Mesenchymal stem cell (in vitro differentiated cells and primary cell): ENCODE measurements at places on chromosomes 6 and 20.

GRCh38 chr6:35790683-35791082 is 6.4 kb downstream of the CLPS start:
- DNase-seq: no peak

- no peak for DNase-seq
These were observed 8.2 kb upstream of the BCAS4 start for GRCh38 chr20:50786703-50787102.

GRCh38 chr20:63552481-63553249 is 1.3 kb upstream of the FNDC11 start:
- DNase-seq: no peak

- no peak for DNase-seq
These were observed 67.6 kb upstream of the TMEM200A start for GRCh38 chr6:130298258-130298657.

- no peak for DNase-seq
These were observed 18.8 kb downstream of the DNMT3B start for GRCh38 chr20:32780749-32781655.

- DNase-seq: peak; percentile 93
These were observed 3.9 kb downstream of the SDC4 start for GRCh38 chr20:45344168-45344860.

DNA sequence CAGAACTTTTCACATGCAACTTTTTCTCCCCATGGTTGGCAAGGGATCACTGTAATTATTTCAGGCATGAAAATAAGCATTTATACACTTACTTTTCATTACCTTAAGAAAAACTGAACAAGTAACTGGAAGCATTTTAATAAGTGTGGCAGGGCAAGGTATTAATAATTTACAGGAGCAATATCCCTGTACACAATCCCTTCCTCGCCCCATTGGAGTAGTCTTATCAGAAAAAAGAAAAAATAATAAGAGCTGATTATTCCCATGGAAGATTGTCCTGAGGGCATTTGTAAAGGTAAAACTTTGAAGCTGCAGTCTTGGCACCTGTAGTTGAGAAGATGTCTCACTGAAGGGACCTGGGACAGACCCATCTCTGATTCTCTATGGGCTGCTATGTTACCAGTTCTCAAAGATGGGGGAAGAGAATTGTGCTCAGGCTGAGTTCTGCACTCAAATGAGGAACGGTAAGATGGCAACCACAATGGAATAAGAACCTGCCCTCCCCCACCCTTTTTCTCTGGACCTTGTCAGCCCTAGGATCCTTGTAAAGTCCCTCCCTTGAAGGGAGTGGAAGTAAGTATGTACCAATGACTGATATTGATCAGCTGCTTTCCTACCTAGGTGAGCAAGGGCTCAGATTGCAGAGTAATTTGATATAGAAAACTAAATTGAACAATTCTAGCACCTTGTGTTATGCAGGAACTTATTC is 70.0 kb upstream of the AHI1 start:
- DNase-seq: no peak

- no peak for DNase-seq
These were observed 138.7 kb upstream of the BACH2 start for GRCh38 chr6:90435207-90435899.

GRCh38 chr20:44099832-44100231 is 87.2 kb downstream of the JPH2 start:
- no peak for DNase-seq

DNA sequence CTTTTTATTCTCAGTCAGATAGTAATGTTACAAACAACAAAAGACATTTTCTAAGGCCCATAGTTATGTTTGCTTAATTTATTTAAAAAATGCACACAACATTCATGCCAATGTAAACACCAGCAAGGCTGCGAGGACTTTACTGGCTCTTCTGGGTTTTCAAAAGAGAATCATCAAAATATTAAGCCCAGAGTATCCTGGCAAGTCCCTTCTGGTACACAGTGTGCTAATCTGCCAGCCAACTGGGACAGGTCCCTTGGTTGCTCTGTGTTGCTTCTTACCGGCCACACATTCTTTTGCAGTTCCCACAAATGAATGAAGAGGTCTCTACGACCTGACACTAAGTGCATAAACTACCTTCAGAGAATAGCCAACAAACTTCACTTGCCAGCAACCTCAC is 42.6 kb upstream of the SPDEF start:
- no peak for DNase-seq

- DNase-seq: no peak
These were observed 397.6 kb downstream of the RNF144B start for GRCh38 chr6:18784794-18785193.

DNA sequence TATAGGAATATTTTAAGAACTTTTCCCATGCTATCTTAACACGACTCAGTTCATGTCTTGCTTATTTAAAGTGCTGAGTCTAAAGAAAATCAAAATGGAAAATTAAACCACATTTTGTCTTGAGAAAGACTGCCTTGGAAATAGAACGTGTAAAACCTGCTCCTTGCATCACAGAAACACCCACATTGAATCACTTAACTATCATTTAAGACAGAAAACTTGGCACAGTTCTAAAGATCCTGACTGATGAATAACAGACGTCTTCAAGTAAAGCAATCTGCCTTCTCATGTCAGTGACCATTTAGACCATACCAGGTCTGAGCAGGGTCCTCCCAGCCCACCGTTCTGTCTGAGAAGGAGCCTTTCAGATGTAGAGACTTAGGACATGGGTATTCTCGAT is 7.4 kb downstream of the PERP start:
- DNase-seq: no peak

GRCh38 chr20:61874421-61875068 is 191.1 kb downstream of the TAF4 start:
- DNase-seq: peak; percentile 17

GRCh38 chr6:747028-747427 is 54.1 kb upstream of the EXOC2 start:
- DNase-seq: peak; percentile 39

GRCh38 chr6:3518356-3519190 is 61.7 kb upstream of the SLC22A23 start:
- peak; percentile 76 for DNase-seq

DNA sequence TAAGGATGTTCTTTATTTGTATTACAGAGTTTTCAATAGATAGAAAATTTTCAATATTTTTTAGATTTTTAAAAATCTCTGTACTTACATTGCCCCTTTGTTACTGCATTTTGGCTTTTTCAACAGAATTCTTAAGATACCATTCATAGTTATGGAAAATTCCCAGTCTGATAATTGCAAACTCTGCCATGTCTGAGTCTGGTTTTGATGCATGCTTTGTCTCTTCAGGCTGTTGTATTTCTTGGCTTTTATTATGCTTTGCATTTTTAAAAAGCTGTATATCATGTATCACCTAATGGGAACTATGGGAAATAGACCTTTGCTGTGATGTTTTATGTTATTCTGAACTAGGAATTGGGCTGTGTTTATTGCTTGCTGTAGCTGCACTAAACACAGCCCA is 898.9 kb upstream of the ADGRB3 start:
- DNase-seq: no peak

DNA sequence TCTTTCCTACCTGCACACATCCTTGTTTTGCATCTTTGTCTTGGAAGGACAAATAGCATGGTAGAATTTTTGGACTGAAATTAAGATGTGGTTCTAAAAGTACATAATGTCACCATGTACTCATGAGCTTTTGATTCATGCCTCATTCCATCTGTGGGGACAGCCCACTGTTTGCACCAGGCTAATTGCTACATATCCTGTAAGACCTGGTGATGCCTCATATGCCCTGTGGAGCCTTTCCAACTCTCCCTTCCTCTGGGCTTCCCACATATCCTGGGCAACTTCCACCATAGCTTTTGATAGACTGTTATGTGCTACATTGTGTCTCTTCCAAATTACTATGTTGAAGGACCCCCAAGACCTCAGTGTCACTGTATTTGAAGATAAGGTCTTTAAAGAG is 213.6 kb upstream of the PREP start:
- no peak for DNase-seq

DNA sequence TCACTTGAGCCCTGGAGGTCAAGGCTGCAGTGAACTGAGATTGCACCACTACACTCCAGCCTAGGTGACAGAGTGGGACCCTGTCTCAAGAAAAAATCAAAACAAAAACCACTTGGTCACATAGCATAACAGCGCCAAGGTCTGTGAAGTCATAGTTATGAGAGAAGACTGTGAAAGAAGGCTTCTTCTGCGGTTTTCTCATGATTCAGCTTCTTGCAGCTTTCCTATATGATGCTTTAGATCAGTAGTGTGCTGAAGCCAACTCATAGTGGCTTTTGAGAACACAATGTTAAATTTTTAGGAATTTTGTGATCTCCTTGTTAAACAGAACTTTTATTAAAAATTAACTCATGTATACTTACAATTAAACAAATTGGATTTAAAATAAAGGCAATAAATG is 136.2 kb upstream of the GLP1R start:
- DNase-seq: no peak

DNA sequence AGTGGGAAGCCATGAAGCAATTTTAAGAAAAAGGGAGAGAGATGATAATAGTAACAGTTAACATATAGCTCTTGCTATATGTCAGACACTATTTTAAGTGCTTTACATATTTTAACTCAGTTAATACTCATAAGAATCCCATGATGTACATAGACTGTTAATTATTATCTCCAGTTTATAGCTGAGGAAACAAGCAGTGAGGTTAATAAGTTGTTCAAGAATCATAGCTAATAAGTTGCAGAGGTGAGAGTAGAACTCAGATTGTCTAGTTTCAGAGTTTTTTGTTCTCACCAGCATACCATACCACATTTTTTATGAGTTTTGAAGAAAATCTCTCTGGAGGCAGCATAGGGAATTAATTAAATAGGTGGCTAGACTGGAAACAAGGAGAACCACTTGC is 144.6 kb upstream of the MMS22L start:
- DNase-seq: no peak

GRCh38 chr20:44204156-44204831 is 6.3 kb downstream of the OSER1 start:
- peak; percentile 89 for DNase-seq

DNA sequence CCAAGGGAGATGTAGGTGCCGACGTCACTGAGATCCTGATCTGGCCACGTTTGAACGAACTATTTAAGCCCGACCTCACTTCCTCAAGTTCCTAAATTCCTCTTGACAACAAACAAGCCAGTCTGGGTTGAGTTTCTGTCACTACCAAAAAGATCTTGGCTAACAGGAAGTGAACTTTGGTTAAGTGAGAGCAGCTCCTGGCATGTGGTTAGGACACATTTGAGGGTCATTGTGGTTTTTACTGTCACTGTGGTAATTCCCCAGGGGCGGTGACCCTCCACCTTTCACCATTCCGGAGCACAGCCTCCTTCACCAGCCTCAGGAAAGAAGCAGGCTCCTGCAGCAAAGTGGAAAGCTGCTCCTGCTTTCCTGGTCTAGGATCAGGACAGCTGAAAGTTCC is 43.1 kb upstream of the ZNF831 start:
- DNase-seq: no peak

- DNase-seq: no peak
These were observed 9.1 kb upstream of the TLDC2 start for GRCh38 chr20:36866681-36867495.

- DNase-seq: no peak
These were observed 1.2 kb downstream of the IRF4 start for GRCh38 chr6:392441-393390.

DNA sequence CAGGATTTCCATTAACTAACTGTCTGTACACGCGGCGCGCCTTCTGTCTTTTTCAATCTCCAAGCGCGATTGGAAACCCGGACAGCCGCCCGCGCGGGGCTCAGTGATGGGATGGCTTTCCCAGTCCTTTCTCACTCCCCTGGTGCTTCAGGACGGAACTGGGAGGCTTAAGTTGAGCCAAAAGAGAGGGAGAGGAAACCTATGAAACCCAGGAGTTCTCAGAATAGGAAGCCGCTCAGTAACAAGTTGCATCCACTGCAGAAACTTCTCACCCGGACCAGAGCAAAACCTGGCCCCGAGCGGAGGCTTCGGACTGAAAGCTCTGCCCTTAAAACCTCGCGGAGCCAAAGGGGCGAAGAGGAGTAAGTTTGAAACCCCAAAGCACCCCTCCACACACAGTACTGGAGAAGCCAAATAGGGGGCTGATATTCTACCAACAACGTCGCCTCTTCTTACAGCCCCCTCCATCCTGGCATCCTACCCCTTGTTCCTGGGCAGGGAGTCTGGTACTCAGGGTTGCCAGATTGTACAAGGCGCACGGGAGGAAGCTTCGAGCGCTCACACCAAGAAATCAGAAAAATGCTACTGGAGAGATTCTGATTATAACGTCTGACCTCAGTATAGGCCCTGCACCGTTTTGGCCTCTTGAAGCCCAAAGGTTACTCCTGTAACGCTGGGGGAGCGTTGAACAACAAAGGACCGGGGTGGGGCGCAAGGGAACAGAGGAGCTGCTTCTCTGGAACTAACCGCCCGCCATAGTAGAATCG is 906 bp upstream of the COL12A1 start:
- DNase-seq: peak; percentile 84

DNA sequence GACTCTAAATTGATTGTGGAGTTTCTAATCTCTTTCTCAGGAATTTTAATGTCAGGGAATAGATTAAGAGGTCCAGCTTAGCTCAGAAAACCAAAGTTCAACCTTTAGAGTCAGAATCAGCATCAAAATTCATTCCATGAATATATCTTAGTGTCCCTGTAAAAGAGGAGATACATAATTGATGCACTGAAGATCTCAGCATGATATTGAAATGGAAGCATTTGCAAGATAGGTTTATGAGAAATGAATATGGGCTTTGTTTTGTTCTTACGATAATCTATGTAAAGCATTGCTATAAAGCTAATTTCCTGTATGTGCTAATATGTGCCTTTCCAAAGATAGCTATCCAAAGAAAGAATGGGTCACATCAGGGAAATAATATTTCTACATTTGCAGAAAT is 404.5 kb upstream of the HSF2 start:
- DNase-seq: no peak

GRCh38 chr6:154514481-154514880 is 4.0 kb upstream of the CNKSR3 start:
- DNase-seq: no peak

GRCh38 chr6:42877695-42878094 is 1.7 kb upstream of the RPL7L1 start:
- no peak for DNase-seq

- no peak for DNase-seq
These were observed 172.2 kb downstream of the PLCB1 start for GRCh38 chr20:8304124-8304816.

GRCh38 chr6:71349395-71349794 is 60.8 kb downstream of the OGFRL1 start:
- peak; percentile 59 for DNase-seq

- peak; percentile 6 for DNase-seq
These were observed 134.2 kb downstream of the GMDS start for GRCh38 chr6:2111162-2111677.

- DNase-seq: peak; percentile 39
These were observed 79.6 kb downstream of the IPCEF1 start for GRCh38 chr6:154276810-154277628.

GRCh38 chr6:106159531-106159940 is 73.4 kb downstream of the PRDM1 start:
- peak; percentile 74 for DNase-seq

GRCh38 chr6:11055127-11055627 is 11.1 kb upstream of the ELOVL2 start:
- peak; percentile 74 for DNase-seq

DNA sequence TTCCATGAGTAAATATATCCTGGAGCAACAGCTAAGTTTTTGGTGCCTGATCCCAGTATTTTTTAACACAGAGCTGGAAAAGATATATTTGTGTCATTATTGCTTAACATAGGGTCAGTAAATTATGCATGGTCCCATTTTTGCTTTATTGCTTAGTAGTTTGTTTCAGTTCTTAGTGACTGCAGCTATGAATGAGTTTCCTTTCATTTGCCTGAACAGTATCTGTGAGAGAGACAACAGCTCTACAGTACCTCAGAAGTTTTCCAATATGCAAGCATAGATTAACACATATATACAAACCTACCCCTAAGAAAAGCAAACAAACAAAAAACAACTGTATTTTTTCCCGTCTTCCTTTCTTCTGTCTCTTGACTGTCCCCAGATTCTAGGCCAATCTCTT is 160.3 kb downstream of the MEI4 start:
- no peak for DNase-seq
